ENCODE measurements at places on chromosomes 4 and X. TPM values are rescaled to one million over a fixed set of nuclear protein-coding genes. Genes with fewer than 3 reads are reported as not detected.

The KLHL34 gene
- total RNA-seq: 2.6 TPM

GRCh38 chrX:107827030-107827831, 1.6 kb downstream of the MID2 start:
- H3K36me3 ChIP-seq: no peaks in the 10 kb centered on the region
- no peak for DNase-seq
- H3K27ac ChIP-seq: peak overlapping the region; percentile 52
- no peak overlapping the region for H3K4me3 ChIP-seq

GRCh38 chrX:121161501-121161933, 114.1 kb downstream of the GLUD2 start:
- DNase-seq: no peak
- H3K4me1 ChIP-seq: no peaks in the 10 kb centered on the region
- no peaks in the 10 kb centered on the region for H3K27me3 ChIP-seq
- no peak overlapping the region for H3K4me3 ChIP-seq

The ZNF711 gene
- 1.5 TPM for total RNA-seq

GRCh38 chr4:114037988-114038387, 58.5 kb upstream of the ARSJ start:
- no peak for DNase-seq
- peaks cover 10% of the 10 kb centered on the region for H3K4me1 ChIP-seq
- no peak overlapping the region for H3K27ac ChIP-seq

The HS3ST1 gene
- total RNA-seq: 0.06 TPM

The TEX13D gene
- not detected for total RNA-seq

GRCh38 chrX:17361620-17362019, 13.4 kb upstream of the NHS start:
- no peak overlapping the region for H3K27ac ChIP-seq
- no peaks in the 10 kb centered on the region for H3K27me3 ChIP-seq
- DNase-seq: no peak

- H3K27ac ChIP-seq: no peak overlapping the region
- no peak overlapping the region for H3K4me3 ChIP-seq
- H3K4me1 ChIP-seq: no peaks in the 10 kb centered on the region
Measured at GRCh38 chrX:102669526-102669925, 18.2 kb downstream of the GPRASP1 start.

- no peak for DNase-seq
- no peaks in the 10 kb centered on the region for H3K27me3 ChIP-seq
- H3K36me3 ChIP-seq: no peaks in the 10 kb centered on the region
- no peak overlapping the region for H3K27ac ChIP-seq
- no peak overlapping the region for H3K4me3 ChIP-seq
Measured at GRCh38 chr4:174069848-174070330, 213.6 kb downstream of the FBXO8 start.

The TMPRSS11D gene
- total RNA-seq: not detected

- H3K4me1 ChIP-seq: no peaks in the 10 kb centered on the region
- H3K4me3 ChIP-seq: no peak overlapping the region
- no peaks in the 10 kb centered on the region for H3K36me3 ChIP-seq
- DNase-seq: no peak
Measured at GRCh38 chrX:150854856-150855255, 43.6 kb downstream of the CD99L2 start.

GRCh38 chrX:132173647-132174046, 45.6 kb downstream of the RAP2C start:
- H3K4me1 ChIP-seq: no peaks in the 10 kb centered on the region
- no peak overlapping the region for H3K27ac ChIP-seq
- no peak overlapping the region for H3K4me3 ChIP-seq
- no peaks in the 10 kb centered on the region for H3K36me3 ChIP-seq

The PNMA3 gene
- total RNA-seq: 14.3 TPM

The ENPEP gene
- not detected for total RNA-seq

The NXF2B gene
- total RNA-seq: not detected

GRCh38 chr4:1958276-1959103, 50.3 kb downstream of the NELFA start:
- no peak overlapping the region for H3K27ac ChIP-seq
- H3K36me3 ChIP-seq: peaks cover 47% of the 10 kb centered on the region
- no peak for DNase-seq
- H3K4me3 ChIP-seq: no peak overlapping the region
- no peaks in the 10 kb centered on the region for H3K27me3 ChIP-seq

The DCAF12L2 gene
- total RNA-seq: not detected

GRCh38 chr4:6493658-6494304, 21.4 kb upstream of the PPP2R2C start:
- no peaks in the 10 kb centered on the region for H3K36me3 ChIP-seq
- H3K27ac ChIP-seq: no peak overlapping the region
- no peak for DNase-seq
- no peaks in the 10 kb centered on the region for H3K27me3 ChIP-seq
- H3K4me1 ChIP-seq: no peaks in the 10 kb centered on the region

GRCh38 chr4:185713731-185714130, 98.3 kb downstream of the SORBS2 start:
- H3K27me3 ChIP-seq: no peaks in the 10 kb centered on the region
- H3K4me3 ChIP-seq: no peak overlapping the region
- H3K27ac ChIP-seq: no peak overlapping the region
- DNase-seq: no peak
- no peaks in the 10 kb centered on the region for H3K36me3 ChIP-seq

DNA sequence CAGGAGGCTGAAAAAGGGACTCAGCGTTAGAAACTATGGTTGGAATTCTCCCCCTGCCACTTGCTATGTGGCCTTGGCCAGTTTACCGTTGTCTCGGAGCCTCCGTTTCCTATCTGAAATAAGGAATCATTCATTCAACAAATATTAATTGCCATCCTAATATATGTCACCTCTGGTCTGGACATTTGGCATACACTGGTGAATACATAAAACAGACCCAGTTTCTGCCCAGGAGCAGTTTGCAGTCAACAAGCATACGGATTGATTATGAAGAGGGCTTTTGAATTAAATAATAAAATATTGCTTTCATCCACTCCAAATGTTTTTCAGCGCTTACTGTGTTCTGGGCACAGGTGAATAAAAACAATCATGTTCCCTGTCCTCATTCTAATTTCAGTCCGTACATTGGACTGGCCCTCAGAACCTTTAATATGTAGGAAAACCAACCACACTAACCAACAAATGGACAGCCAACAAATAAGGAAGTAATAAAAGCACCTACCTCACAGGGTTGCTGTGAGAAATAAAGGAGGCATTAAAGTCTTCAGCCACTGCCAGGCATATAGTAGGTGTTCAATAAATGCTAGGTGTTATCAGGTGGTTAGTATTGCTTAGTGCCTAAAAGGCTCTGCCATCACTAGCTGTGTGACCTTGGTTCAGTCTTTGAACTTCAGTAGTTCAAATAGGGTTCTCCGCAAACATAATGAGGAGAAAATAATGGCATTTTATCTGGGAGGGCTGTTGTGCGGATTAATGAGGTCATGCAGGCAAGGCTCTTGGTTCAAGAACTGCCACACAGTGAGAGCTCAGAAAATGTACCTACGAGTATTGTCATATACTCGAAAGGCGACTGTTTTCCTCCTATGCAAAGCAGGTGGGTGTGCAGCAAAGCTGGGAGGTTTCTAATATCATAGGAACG, 7.3 kb upstream of the GSX2 start:
- H3K4me3 ChIP-seq: peak overlapping the region; percentile 68
- H3K36me3 ChIP-seq: no peaks in the 10 kb centered on the region
- peaks cover 54% of the 10 kb centered on the region for H3K27me3 ChIP-seq
- H3K4me1 ChIP-seq: peaks cover 29% of the 10 kb centered on the region

DNA sequence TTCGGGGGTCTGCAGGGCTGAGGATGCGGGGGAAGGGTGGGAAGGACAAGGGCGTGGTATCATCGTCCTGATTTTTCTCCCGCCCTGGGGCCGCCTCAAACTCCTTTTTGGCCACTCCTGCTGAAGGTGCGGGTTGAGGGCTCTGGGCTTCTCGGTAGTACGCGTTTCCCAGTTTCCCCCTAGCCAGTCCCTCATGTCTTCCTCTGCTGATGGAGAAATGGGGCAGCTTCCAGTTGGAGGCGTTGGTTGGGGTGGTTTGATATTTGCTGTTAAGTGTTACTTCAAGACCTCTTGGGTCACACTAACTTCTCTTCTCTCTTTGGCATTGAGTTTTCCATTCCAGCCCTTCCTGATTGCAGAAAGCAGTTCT, 482 bp downstream of the GSTCD start:
- H3K36me3 ChIP-seq: no peaks in the 10 kb centered on the region
- peak overlapping the region; percentile 65 for H3K27ac ChIP-seq
- H3K27me3 ChIP-seq: no peaks in the 10 kb centered on the region
- H3K4me1 ChIP-seq: peaks cover 20% of the 10 kb centered on the region

GRCh38 chr4:40180356-40180755, 16.5 kb upstream of the RHOH start:
- no peak overlapping the region for H3K27ac ChIP-seq
- H3K4me1 ChIP-seq: peaks cover 13% of the 10 kb centered on the region
- H3K36me3 ChIP-seq: no peaks in the 10 kb centered on the region
- no peak overlapping the region for H3K4me3 ChIP-seq

The MAGEB2 gene
- total RNA-seq: not detected

The RNF128 gene
- total RNA-seq: not detected

- H3K27ac ChIP-seq: no peak overlapping the region
- H3K27me3 ChIP-seq: no peaks in the 10 kb centered on the region
- H3K4me3 ChIP-seq: no peak overlapping the region
- no peak for DNase-seq
Measured at GRCh38 chrX:3263681-3264126, 82.7 kb downstream of the MXRA5 start.

DNA sequence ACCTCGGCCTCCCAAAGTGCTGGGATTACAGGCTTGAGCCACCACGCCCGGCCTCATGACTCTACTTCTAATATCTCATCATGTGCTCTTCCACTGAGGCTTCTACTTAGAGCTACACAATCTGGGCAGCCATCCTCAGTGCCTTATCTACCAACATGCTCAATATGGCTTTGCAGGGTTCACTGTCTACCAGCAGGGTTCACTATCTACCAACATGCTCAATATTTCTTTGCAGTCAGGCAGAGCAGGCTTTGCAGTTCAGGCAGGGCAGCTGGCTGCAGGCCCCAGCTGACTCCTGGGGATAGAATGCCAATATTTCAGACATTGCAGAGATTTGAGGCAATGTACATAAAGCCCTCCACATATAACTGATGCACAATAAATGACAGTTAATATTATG, 47.5 kb downstream of the PKD2 start:
- H3K27ac ChIP-seq: no peak overlapping the region
- no peak for DNase-seq

DNA sequence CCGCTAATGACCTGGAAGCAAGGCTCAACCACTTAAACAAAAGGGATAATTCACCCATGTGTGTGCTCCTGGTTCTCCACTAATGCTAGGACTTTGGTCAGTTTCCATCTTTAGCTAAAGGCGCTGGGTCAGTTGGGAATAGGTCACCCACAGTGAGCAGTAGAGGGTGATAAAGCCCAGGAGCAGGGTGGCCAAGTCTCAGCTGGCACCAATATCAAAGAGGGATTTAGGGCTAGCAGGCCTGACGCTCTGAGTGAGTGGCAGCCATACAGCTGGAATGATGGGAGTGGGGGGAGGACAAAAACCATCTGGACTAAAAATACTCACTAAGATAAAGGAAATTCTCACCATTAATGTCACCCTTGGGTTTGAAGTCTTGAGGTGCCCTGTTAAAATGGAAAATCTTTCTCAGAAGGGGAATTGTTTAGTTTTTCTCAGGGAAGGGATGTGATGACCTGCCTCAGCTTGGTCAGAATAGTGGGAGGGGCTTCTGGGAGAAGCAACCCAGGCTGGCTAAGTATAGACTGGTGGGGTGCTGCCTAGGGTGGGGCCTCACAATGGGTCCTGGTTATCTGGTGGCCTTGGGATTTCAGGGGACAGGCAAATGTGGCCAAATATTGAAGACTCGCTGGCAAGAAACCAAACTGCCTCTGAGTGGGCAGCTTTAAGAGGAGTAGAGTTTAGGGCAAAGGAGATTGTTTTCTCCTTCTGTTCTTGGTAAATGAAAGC, 47.1 kb downstream of the TSC22D3 start:
- H3K4me3 ChIP-seq: no peak overlapping the region
- H3K4me1 ChIP-seq: no peaks in the 10 kb centered on the region
- no peaks in the 10 kb centered on the region for H3K27me3 ChIP-seq
- no peak overlapping the region for H3K27ac ChIP-seq

- no peak overlapping the region for H3K27ac ChIP-seq
- no peaks in the 10 kb centered on the region for H3K4me1 ChIP-seq
- H3K27me3 ChIP-seq: no peaks in the 10 kb centered on the region
- no peaks in the 10 kb centered on the region for H3K36me3 ChIP-seq
Measured at GRCh38 chrX:31199056-31199839, 127.4 kb upstream of the FTHL17 start.

The ANXA3 gene
- total RNA-seq: not detected

DNA sequence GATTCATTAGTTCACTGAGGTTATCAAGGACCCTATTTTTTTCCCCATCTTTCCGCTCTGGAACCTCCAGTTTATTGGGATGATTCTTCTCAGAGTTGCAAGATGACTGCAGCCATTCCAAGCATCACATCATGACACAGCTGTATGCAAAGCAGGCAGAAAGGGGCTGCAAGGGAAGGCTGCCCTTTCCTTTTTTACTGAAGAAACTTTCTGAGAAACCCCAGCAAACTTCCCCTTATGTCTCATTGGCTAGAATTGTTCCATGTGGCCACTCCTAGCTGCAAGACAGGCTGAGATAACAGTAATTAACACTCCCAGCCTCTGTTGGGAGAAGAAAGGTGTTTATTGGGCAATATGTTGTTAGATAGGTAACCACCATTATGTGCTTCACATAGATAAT, 102.6 kb downstream of the SATL1 start:
- no peaks in the 10 kb centered on the region for H3K27me3 ChIP-seq
- no peaks in the 10 kb centered on the region for H3K36me3 ChIP-seq
- no peak for DNase-seq
- no peak overlapping the region for H3K27ac ChIP-seq
- H3K4me1 ChIP-seq: no peaks in the 10 kb centered on the region

- peaks cover 46% of the 10 kb centered on the region for H3K4me1 ChIP-seq
- H3K27ac ChIP-seq: no peak overlapping the region
- no peaks in the 10 kb centered on the region for H3K27me3 ChIP-seq
- DNase-seq: no peak
- H3K4me3 ChIP-seq: no peak overlapping the region
Measured at GRCh38 chrX:40081679-40082068, 16.1 kb downstream of the BCOR start.

The IL13RA2 gene
- total RNA-seq: not detected

The TMLHE gene
- total RNA-seq: 15.7 TPM

GRCh38 chr4:113738251-113738650, 23.3 kb downstream of the CAMK2D start:
- no peak overlapping the region for H3K27ac ChIP-seq
- no peak for DNase-seq
- H3K27me3 ChIP-seq: no peaks in the 10 kb centered on the region
- no peak overlapping the region for H3K4me3 ChIP-seq
- peaks cover 29% of the 10 kb centered on the region for H3K4me1 ChIP-seq

DNA sequence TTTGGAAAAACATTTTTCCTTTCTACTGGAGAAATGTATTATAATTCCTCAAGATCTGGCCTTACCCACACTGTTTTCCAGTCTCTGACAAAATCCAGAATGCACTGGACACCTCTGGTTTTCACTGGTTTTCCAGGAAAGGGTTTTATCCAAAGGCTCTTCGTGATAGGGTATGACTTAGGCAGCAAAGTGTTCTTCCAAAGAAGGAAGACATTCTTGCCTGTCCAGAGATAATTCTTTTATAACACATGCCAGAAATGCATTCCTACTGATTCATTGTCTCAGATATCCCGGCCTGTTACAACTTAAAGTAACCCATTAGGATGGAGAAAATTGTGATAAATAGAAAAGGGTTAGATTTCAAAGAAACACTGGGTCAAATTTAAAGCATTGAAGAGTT, 2343.1 kb downstream of the PCDH7 start:
- H3K27me3 ChIP-seq: no peaks in the 10 kb centered on the region
- no peak overlapping the region for H3K4me3 ChIP-seq
- no peaks in the 10 kb centered on the region for H3K4me1 ChIP-seq
